Panc1 (cell line): ENCODE measurements at places on chromosomes 5 and 9.

GRCh38 chr9:70352356-70352755, 62.1 kb downstream of the KLF9 start:
- DNase-seq, result no peak

- DNase-seq, result no peak
Observed at GRCh38 chr9:20271096-20271495, 351.2 kb downstream of the MLLT3 start.

DNA sequence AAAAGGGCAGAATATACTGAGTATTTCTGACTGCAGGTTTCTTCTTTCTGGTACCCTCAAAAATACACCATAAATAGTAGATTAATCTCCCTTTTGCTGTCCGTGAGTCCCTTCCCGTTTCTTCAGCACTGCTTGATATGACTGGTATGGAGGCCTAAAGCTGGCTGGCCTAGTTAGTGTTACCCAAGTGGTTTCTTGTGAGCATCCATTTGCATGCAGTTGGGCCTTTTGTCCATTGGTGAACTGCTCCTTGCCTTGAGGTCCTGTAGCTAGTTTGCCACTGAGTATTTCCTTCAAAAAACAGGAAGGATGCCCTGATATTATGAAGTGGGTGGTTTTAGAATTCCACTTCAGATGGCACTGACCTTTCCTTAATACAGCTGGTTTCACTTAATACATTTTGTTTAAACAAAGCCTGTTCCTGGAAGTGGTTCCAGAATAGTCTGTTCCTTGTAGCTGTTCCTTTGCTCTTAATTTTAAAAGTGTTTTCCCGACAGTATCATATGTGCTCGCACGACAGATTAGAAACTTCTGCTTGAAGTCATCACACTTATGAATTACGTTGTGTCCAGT, 40.0 kb upstream of the ABL1 start:
- no peak for DNase-seq

DNA sequence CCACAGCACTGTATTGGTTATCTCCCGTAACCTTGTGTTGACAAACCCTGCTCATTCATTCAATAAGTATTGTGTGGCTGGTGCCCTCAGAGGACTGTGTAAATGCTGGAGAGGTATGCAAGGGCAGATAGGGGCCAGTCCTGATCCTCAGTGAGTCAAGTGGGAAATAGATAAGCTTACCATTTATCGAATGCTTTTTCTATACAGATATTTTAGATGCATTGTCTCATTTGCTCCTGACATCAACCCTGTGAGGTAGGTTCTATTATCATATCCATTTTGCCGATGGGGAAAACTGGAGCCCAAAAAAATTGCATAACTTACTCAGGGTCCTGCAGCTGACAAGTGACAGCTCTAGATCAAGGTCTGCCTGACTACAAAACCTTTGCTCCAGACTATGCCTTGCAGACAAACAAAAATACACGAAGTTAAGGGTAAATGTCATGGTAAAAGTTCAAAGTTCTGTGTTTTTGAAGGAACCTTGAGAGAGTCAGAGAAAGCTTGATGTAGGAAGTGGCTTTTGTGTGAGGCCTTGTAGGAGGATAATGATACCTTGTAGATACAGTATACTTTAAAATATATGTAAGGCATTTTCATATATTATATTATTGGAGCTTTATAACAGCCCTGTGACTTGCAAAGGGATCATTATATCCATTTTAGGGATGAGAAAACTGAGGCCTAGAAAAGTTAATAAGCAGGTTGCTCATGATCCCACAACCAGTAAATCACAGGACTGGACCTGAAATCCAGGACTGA, 22.7 kb downstream of the CYFIP2 start:
- no peak for DNase-seq

DNA sequence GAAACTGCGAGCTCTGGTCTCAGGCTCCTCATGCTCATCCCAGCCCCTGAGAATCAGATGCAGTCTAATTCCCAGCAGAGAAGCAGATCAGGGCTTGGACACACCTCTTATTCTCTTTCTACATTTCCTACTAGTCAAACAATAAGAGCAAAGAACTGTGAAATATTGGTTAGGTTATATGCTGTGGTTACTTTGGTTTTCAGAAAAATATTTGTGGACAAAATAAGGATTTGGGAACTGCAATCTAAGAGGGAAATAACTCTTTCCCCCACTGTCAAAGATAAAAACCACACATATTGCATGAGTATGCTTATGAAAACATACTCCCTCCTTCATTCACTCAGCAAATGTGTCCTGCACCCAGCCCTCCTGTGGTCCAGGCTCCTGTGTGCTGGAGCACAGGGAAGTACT, 164.5 kb upstream of the S1PR3 start:
- DNase-seq, result no peak

DNA sequence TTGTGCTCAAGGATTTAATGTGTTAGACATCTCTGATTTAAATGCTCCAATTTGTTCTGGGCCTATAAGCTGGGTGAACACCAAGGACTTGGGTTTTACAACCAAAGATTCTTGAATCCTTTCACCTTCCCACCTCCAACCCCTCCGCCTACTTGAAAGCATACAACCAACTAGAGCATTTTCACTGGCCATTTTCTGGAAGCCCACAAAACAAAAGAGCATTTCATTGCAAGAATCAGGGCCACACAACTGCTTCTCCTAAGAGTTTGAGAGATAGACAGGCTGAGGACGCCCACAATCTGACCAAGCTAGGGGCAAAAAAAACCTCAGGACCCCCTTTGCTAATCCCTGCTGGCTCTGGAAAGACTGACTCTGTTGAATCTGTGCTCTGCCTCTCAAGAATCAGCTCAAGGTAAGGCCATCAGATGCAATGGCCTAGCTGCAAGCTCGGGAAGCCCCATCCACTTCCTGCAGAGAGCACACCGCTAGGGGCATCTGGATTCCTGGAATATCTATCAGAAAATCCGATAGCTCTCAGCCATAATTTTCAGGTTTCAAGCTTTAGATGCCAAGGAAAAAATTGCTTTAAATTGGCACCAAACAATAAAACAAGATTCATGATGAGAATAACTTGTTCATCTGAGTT, 57.7 kb downstream of the RETREG1 start:
- DNase-seq, result no peak

GRCh38 chr5:65530904-65531303, 32.1 kb downstream of the CENPK start:
- no peak for DNase-seq

DNA sequence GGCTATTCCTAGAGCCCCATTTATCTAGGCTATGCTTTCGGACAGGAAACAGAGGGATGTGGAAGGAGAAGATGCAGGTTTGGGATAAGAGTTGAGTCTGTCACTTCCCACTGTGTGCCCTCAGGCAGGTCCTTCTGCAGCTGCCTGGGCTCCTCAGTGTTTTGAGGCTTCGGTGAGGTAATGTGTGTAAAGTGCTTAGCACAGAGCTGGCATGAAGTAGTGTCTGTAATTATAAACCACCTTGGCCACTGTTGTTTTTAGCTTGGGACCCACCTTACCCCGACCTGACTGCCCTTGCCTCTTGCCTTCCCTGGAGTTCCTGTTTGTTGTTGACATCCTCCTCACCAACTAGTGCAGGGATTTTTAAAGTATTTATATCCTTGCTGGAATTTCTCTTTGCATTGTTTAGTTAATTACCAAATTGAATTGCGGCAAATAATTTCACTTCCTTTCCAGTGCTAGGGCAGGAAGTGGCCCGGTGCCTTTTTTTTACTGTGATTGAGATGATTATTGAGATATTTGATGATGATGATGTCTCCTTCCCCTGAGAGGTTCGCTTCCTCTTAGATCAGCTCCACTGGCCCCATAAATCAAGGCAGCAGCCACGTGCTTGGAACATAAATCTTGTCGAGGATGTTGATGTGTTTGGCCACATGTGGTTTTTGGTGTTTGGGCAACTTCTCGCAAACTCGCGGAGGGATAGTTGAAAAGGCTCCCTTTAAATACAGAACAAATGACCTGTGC, 38.3 kb upstream of the DAB2IP start:
- DNase-seq, result no peak
